Cardiac muscle cell (in vitro differentiated cells and primary cell): ENCODE measurements at places on chromosomes 11 and 22. TPM values are rescaled to one million over a fixed set of nuclear protein-coding genes. Genes with fewer than 3 reads are reported as not detected.
A peak's percentile ranks its signal among the peaks of the same experiment; 100 is the strongest.

The PHF21B gene
- 4.8 and 7.2 TPM in 2 replicates for total RNA-seq

- H3K36me3 ChIP-seq: no peaks in the 10 kb centered on the region
- no peaks in the 10 kb centered on the region for H3K4me1 ChIP-seq
- no peaks in the 10 kb centered on the region for H3K27me3 ChIP-seq
- H3K27ac ChIP-seq: no peak overlapping the region
- no peak for DNase-seq
Measured at GRCh38 chr11:23749762-23750430, 747.0 kb upstream of the LUZP2 start.

DNA sequence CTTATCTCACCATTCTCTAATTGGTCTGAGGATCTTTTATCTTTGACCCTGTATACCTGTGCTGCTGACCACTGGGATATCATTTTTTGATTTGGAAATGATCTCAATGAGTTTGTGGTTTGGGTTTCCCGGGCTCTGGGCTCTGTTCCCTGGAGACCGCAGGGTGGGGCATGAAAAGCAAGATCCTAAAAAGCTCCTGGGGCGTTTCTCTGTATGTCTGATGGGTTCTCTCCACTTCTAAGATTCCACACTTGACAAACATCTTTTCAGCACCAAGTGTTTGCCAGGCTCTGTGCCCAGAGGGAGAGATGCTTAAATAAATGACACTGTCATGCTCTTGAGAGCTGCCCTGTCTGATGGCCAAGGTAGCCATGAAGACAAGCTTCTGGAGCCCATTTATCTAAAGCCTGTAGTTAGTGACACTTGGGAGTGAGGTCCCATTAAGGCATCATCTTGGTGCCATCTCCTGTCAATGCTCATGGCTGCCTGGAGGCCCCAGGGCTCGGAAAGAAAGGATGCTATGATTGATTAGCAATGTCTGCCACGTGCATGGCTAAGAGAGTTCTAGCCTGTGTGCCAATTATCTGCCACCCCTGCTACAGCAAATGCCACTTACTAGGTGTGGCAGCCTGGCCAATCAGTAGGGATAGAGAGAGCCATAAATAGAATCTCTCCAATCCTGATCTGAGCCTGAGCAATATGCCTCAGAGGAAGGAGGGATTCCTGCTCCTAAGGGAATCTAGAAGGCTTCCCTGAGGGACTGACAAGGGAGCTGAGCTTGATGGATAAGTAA is 531.6 kb downstream of the MN1 start:
- H3K36me3 ChIP-seq: no peaks in the 10 kb centered on the region
- no peak for DNase-seq
- H3K27ac ChIP-seq: peak overlapping the region; percentile 11
- H3K27me3 ChIP-seq: no peaks in the 10 kb centered on the region
- peaks cover 19% of the 10 kb centered on the region for H3K4me1 ChIP-seq

- no peak overlapping the region for H3K4me3 ChIP-seq
- H3K36me3 ChIP-seq: no peaks in the 10 kb centered on the region
- H3K27ac ChIP-seq: no peak overlapping the region
- H3K27me3 ChIP-seq: no peaks in the 10 kb centered on the region
Measured at GRCh38 chr11:83549984-83550667, 264.0 kb upstream of the CCDC90B start.

- H3K36me3 ChIP-seq: no peaks in the 10 kb centered on the region
- no peaks in the 10 kb centered on the region for H3K27me3 ChIP-seq
- no peak for DNase-seq
- no peak overlapping the region for H3K27ac ChIP-seq
- no peak overlapping the region for H3K4me3 ChIP-seq
- no peaks in the 10 kb centered on the region for H3K4me1 ChIP-seq
Measured at GRCh38 chr11:69788956-69789355, 13.8 kb upstream of the FGF4 start.

- H3K4me3 ChIP-seq: no peak overlapping the region
- no peaks in the 10 kb centered on the region for H3K36me3 ChIP-seq
- no peak overlapping the region for H3K27ac ChIP-seq
- H3K27me3 ChIP-seq: no peaks in the 10 kb centered on the region
Measured at GRCh38 chr11:79481795-79482194, 41.0 kb upstream of the TENM4 start.

GRCh38 chr22:37426706-37427134 is 559 bp downstream of the ELFN2 start:
- no peak overlapping the region for H3K27ac ChIP-seq
- DNase-seq: no peak
- no peaks in the 10 kb centered on the region for H3K36me3 ChIP-seq
